NCI-H774 (cell line): ENCODE measurements at places on chromosomes 6 and 20.

DNA sequence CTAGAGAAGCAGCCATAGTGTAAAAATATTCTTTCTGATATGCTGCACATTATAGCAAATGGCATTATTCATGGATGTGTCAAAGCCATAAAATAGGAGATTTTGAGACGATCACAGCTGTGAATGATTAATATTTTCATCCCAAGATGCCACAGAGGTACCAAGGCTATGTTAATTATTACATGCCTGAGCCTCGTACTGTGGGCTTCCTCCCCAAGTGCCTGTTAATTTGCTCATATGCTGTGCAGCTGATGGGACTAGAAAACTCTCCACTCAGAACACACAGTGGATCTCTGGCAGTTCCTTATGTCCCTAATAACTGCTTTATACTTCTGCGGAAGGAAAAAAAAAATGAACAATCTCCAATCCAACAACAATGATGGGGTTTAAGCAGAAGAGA lies 184.9 kb upstream of the TSHZ2 start:
- DNase-seq, result no peak

GRCh38 chr6:52271852-52272460 lies 12.6 kb downstream of the MCM3 start:
- DNase-seq, result no peak

DNA sequence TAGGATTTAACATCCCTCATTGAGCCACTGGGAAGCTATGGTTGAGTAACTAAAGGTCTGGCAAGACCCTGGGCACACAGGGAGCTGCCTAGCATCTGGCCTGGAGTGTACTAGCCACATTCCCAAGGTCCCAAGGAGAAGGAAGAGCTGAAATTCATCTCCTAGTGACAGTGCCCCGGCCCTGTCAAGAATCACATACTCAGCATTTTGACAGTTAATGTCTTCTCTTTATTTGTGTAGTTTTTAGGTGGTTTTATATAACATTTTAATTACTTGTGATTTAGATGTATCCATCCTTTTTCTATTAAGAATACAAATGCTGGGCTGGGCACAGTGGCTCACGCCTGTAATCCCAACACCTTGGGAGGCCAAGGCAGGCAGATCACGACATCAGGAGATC lies 40.4 kb downstream of the ALDH5A1 start:
- DNase-seq, result no peak

DNA sequence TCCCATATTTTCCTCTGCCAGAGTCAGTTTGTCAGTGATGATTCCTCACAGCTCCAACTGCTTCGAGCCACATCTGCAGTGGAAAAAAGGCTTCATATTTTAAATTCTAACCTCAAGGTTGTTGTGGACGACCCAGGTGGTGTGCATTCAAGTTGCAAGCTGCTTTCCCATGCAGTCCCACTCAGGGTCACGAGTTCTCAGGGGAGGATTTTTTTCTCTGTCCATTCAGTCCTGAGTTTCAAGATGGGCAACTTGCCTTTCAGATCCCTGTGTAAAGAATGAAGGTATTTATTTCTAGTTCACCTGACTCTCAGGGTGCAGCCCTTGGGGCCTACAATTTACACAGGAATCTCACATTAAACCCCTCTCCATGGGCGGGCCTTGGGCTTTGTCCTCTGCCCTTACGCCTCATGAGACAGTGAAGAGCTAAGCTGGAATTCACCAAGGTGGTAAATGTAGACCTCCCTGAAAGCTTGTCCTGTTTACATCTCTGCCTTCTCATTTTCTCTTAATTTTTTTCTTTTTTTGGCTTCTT lies 65.9 kb downstream of the TPD52L1 start:
- DNase-seq, result no peak

DNA sequence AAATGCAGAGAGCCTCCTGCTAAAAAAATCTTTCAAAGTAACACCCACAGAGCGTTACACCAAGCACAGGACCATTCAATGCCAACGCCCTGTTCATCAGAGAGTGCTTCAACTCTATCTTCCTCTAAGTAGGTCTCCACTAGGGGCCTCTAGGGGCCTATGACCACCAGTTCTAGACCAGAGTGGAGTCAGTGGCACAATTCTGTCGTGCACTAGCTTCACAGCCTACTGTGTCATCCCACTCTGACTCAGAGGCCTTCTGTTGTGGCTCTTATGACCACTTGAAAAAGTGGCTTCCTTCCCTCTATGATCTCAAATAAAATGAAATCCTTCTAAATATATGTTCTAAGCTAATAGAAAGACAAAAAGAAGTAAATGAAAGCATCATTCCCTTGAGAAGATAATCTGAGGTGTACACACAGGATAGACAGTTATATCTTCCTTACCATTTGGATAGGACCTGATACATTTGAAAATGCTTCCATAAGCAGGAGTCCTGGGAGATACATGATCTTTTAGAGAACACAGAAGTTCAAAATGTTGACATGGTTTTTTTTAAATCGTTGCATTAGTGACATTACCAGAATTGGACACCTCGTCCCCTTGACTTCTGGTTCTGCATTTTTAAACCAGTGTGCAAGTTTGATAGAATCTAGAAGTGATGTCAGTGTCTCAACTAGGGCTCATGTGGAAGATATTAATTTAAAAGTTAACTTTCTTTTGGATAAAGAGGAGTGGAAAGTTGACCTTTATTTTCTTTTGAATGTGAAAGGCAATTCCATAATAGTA lies 151.9 kb downstream of the SH3BGRL2 start:
- no peak for DNase-seq

- no peak for DNase-seq
Observed at GRCh38 chr20:25398376-25399036, 7.9 kb upstream of the ABHD12 start.

DNA sequence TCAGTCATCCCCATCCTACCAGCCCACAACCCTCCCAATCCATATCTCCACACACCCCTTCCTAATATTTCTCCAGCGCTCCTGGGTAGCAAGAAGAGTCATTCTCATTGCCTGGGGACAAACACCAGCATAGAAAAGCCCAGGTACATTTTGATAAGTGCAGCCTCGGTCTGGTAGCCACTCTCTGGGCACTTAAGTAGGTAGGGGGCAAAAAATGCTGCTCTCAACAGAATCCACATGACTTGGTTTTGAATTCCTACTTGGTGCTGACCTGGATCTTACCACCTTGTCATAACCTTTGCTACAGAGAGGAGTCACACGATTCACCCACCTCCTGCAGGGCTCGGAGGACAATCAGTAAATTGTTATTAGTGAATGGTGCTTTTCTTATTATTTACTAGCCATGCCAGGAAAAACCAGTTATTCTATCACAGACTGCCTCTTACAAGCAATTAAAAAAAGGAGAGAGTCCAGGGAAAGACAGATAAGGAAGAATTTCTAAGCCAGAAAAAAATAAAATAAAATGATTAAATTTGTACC lies 249.1 kb downstream of the LY86 start:
- no peak for DNase-seq

DNA sequence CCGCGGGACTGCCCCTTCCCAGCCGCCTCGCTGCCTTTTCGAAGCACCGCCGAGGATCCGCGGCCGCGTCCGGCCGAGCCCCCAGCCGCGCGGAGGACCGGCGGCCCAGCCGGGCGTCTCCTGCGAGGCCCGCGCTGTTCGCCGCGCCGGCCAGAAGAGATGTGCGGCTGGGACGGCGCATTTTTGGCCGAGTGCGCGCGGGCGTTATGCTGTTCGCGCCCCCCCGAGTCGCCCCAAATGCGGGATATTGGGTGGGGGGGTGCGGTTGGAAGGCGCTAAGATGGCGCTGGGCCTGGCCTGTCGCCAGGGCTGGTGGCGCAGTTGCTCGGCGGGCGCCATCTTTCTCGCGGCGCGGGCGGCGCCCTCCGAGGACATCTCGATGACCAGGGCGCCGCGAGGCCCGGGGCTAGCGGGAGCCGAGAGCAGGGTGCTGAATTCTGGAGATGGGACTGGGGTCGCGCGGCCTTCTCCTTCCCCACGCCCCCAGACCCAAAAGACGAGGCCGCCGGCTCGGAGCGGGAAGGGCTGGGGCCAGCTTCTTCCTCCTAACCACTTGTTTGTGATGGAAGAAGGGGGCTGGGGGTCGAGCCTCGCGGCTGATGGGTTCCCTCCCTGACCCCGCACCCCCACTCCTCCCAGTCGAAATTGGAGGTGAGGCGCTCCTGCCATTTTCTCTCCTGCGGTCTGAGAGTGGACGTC lies 1.5 kb downstream of the BICRAL start:
- DNase-seq, result peak; percentile 55

GRCh38 chr6:33896391-33897188 lies 92.8 kb upstream of the MLN start:
- no peak for DNase-seq

- no peak for DNase-seq
Observed at GRCh38 chr20:23096986-23097520, 10.9 kb upstream of the CD93 start.

GRCh38 chr6:81752084-81752920 lies at the start of gene TENT5A:
TENT5A (minus strand) TSS chr6:81752681; CDS start chr6:81752141, 540 bp downstream.
- peak; percentile 99 for DNase-seq

DNA sequence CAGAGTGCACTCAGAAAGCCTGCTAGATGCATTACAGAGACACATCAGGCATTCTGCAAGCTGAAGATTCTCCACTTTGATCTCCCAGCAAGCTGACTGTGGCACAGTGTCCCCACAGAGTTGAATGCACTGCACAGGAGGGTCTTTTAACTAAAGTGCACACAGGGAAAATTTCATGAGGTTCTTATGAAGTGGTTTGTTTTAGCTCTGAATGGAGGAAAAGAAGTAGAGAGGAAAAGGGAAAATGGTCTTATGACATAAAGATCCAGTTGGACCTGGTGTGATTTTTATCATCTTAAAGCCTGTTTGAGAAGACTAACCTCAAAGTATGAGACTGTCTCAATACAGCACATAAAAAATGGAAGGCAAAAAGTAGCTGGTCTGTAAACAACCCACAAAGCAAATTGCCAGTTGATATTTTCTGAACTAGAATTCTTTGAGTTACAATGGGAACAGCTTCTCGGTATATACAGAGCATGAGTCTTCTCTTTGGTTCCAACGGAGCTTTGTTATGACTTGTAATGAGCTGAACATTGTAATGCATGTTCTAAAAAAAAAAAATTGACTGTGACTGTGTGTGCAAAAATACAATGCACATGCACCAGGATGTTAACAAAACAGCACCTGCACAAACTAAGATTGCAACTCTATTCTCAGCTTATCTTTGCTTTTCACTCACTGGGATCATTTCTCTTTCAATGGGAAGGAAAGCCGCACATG lies 383.0 kb upstream of the ID4 start:
- DNase-seq, result no peak

- peak; percentile 93 for DNase-seq
Observed at GRCh38 chr6:80527552-80528052, 421.1 kb downstream of the BCKDHB start.

DNA sequence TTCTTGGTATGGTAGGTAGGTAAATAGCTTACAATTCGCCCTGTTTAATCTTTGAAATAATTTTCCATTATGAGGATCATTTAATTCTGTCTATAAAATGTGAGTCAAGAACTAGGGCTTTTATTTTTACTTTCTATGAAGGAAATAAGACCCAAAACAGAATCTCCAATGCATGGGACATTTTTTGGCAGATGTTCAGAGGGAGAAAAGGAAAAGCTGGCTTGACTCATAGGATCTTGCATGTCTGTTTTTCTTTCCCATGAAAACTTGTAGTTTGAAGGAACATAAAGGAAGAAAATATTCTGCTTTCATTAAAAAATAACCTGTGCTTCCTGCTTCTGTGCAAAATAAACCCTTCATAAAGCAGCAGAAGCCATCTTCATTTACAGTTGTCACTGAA lies 143.1 kb upstream of the INSM1 start:
- DNase-seq, result no peak

DNA sequence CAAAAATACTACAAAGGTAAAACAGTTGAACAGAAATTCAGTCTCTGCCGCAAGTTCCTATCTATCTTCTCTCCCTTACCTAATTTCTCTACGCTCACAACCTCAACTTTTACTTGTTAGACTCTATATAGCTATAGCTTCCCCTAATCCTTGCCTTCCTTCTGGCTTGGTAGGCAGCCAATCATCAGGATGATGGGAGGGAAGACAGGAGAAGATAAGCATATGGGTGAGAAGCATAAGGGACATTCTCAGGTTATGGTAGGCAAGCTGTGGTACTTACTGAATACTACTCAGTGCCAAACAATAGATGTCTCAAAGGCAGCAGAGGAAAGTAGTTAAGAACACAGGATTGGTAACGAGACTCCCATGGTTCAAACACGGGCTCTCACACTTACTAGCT lies 7.8 kb downstream of the CCNC start:
- no peak for DNase-seq

DNA sequence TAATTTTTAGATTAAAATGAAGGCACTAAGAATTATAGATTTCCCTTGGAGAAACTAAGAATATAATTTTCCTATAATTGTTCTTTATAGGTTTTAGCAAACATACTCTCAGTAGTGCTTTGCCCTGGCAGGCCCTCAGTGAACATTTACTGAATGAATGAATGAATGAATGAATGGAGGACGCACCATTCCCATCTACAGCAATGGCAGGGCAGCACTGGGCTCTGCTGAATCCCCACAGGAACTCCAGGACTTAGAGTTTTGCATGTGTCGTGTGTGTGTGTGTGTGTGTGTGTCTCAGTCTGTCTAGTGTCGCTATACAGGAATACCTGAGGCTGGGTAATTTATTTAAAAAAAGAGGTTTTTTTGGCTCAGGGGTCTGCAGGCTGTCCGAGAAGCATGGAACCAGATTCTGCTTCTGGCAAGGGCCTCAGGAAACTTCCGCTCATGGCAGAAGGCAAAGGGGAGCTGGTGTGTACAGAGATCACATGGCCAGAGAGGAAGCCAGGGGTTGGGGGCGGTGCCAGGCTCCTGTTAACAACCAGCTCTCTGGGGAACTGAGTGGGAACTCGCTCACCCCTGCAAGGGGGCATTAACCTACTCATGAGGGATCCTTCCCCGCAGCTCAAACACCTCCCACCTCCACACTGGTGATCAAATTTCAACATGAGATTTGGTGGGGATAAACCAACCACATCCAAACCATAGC lies 20.1 kb downstream of the RNASET2 start:
- no peak for DNase-seq

GRCh38 chr6:127392301-127392700 lies 48.9 kb upstream of the ECHDC1 start:
- no peak for DNase-seq

GRCh38 chr6:27478706-27479318 lies 5.9 kb upstream of the ZNF184 start:
- peak; percentile 81 for DNase-seq

DNA sequence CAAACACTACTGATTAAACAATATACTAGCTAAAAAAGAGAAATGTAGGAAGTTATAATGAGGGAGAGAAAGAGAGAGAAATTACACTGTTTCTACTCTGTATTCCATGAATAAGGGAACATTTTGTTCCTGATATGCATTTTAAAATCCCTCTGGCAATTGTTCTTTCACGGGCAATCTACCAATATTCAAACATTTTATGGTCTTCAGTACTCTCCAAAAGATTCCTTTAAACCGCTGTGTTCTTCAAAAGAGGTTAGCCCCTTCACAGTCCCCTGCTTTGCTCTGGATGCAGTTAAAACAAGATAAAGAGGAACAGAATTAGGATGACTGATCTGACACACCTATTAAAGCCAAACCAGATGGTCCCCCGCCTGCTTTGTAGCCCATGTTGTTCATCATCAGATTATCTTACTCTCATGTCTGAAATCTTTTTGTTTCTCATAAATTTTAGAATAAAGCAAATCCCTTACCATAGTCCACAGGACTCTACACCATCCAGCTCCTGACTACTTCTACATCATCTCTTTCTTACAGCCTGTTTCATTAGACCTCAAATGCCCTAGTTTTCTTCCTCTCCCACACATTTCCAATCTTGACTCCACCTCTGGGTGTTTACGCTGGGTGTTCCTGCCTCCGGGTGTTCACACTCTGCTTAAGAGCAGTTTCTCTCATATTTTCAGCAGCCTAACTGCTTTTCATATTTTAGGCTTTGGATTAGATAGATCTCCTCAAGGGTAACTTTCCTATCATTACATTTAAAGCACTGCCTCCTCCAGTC lies 399.7 kb downstream of the COL12A1 start:
- DNase-seq, result no peak

GRCh38 chr6:28368522-28368921 lies 18.8 kb downstream of the ZKSCAN3 start:
- DNase-seq, result no peak
